ENCODE measurements at places on chromosomes 12 and 14.

DNA sequence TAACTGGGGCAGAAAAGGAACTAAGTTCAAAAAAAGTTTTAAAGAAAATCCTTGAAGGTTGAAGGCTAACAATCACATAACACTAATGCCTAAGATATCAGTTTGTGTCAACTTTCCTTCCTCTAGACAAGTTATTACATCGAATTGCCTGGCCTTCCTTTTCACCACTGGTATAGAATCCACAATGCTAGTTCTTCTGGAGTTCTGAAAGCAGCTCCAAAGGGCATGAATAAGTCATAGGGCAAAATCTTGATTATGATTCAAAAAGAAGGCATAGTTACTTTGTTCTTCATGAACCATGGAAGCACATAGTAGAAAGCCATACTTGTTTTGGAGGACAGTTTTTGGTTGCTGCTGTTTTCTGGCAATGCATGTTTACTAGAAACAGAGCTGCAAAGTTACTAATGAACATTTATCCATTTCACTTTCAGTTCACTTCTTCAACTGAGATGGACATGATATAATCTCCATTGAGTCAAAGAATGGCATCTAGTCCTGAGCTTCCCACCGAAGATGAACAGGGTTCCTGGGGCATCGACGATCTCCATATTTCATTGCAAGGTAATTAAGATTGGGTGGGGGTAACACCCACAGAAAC lies 56.0 kb downstream of the SYNE2 start:
- DNase-seq: no peak

GRCh38 chr12:130307859-130308258 lies 29.8 kb upstream of the PIWIL1 start:
- no peak for DNase-seq

GRCh38 chr14:103220982-103221641 lies 97.9 kb downstream of the TNFAIP2 start:
- DNase-seq: no peak

DNA sequence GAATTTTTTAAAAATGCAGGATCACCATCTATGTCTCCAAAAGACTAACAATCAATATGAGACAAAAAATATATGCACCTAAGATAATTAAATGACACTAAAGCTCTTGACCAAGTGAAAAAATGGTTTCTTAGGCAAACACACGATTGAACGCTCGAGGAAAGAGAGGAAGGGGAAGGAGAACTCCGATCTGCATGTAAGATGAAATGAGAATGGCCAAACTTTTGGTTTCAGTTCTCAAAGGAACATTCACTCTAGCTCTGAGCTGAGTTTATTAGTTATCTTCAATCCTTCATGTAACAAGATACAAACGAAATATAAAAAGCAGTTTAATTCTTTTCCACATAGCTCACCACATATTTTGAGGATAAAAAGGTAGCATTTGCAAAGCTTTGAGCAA lies 2.8 kb downstream of the DYRK4 start:
- DNase-seq: no peak

GRCh38 chr14:101561145-101561896 lies at the start of gene DIO3:
Gene DIO3 (plus strand): TSS chr14:101561495.
- no peak for DNase-seq

- no peak for DNase-seq
These were observed 12.2 kb downstream of the CTDSP2 start for GRCh38 chr12:57834086-57834876.

DNA sequence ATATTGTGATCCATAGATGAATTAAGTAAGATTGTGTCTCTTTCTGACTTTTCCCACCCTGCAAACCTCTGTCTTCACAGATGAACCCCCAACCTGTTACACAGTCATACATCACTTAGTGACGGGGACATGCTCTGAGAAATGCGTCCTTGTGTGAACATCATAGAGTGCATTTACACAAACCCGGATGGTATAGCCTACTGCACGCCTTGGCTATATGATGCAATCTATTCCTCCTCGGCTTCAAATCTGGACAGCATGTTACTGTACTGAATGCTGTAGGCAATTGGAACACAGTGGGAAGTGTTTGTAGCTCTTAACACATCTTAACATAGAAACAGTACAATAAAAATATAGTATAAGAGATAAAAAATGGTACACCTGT lies 7.4 kb upstream of the TESPA1 start:
- no peak for DNase-seq

GRCh38 chr12:7093892-7094291 lies 1.6 kb upstream of the C1R start:
- DNase-seq: no peak

GRCh38 chr12:70264067-70264867 lies 21.0 kb downstream of the CNOT2 start:
- DNase-seq: no peak

GRCh38 chr12:24979976-24980730 lies 31.3 kb upstream of the BCAT1 start:
- no peak for DNase-seq

GRCh38 chr14:72675126-72675525 lies 218.8 kb downstream of the DPF3 start:
- no peak for DNase-seq

DNA sequence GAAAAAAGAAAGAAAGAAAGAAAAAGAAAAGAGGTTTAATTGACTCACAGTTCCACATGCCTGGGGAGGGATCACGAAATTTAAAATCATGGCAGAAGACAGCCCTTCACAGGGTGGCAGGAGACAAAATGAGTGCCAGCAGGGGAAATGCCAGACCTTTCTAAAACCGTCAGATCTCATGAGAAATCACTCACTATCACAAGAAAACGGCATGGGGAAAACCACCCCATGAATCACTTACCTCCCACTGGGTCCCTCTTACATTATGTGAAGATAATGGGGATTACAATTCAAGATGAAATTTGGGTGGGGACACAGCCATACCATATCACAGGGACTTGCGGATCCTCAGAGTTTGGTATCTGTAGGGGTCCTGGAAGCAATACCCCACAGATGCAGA lies 16.3 kb upstream of the EGLN3 start:
- no peak for DNase-seq

- DNase-seq: no peak
These were observed 424 bp downstream of the BBOF1 start for GRCh38 chr14:74019408-74020137.

DNA sequence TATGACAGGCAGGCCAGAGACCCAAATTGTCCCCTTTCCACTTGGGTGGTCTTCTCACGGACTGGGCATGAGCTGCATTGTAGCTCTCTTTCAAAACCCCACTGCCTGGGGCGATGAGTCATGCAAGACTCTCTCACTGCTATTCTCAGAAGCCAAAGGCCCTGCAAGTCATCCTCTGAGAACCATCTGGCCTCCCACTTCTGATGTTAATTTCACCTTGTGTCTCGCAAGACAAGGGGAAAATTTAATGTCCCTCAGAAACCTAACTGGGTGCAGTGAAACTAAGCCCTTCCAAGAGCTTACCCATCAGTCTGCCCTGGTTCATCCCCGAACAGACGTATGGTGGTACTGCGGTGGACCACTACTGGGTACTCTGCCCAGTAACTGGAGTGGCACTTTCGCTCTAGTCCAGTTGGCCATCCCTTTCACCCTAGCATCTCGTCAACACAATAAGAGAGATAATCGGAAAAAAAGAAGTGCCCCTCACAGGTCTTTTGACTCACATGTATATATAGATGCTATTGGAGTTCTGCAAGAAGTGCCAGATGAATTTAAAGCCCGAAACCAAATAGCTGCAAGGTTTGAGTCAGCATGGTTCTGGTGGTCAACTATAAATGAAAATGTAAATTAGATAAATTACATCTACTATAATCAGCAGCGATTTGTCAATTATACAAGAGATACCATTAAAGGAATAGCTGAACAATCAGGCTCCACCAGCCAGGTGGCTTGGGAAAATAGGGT lies 31.3 kb upstream of the LALBA start:
- no peak for DNase-seq

GRCh38 chr14:96783043-96783914 lies 13.9 kb upstream of the VRK1 start:
- DNase-seq: no peak

DNA sequence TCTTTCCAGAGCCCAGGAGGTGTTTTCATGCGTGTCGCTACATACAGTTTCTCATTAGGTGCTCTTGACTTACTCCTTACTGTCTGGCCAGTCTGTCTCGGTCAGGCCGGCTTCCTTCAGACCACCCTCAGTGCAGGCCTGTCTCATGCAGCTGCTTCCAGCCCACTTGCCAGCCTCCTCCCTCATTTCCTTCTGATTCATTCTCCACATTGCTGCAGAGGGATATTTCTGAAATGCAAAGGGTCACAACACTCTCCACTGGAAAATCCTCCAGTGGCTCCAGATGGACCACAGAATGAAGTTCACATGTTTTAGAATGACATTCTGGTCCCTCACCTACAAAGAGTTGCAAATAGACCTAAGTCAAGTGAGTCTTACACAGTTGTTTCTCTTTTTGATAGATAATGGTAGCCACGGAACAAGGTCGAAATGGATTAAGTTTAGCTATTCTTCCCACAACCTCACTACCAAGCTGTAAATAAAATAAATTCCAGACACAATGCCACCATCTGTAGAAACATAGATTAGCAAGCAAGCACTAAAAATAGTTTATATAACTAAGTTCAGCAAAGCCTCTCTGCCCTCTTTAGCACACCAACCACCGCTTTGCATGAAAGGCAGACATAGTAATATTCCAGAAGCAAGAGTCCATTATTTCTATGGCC lies 146.9 kb downstream of the ESR2 start:
- no peak for DNase-seq

- no peak for DNase-seq
These were observed 87.0 kb downstream of the SLC25A47 start for GRCh38 chr14:100410056-100410565.

DNA sequence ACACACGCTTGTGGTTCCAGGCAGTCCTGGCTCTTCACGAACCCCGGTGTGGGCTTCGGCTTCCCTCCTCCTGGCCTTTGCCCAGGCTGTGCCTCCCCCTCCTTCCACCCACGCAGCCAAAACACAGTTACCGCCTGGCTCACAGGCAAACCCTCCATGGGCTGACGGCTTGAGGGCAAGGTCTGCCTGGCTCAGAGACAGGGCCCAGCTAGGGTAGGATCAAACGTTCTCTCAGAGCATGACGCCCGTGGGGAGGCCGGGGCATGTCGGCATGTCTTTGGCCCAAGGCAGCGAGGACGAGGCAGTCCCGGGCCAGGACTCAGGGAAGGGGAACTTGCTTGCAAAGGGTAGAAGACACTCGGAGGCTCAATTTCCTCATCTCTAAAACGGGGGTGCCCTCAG lies 2.1 kb downstream of the SLC25A47 start:
- DNase-seq: no peak

- no peak for DNase-seq
These were observed 24.6 kb downstream of the SRRM4 start for GRCh38 chr12:119005913-119006312.

- DNase-seq: no peak
These were observed 12.2 kb downstream of the TBX3 start for GRCh38 chr12:114671443-114672411.

GRCh38 chr12:100900808-100901207 lies 106.2 kb downstream of the ANO4 start:
- DNase-seq: no peak

- no peak for DNase-seq
These were observed 439.9 kb downstream of the EGLN3 start for GRCh38 chr14:33510991-33511390.

DNA sequence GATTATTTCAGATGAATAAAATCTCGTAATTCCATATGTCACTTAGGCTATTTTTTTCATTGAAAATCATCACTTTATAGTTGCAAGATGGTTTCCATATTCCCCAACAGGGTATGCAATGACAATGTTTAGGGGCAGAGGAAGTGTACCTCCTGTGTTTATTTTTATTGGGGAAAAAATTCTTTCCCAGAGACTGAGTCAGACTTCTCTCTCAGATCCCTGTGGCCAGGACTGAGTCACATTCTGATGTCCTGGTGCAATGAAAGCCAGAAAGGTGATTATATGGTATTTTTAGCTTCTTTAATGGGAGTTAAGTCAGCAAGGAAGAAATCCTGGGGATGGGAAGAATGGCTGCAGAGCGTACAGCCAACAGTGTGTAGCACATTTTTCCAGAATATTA lies 196.9 kb upstream of the ALG10 start:
- no peak for DNase-seq

GRCh38 chr12:3359478-3359877 lies 131.5 kb upstream of the PRMT8 start:
- DNase-seq: no peak

- DNase-seq: no peak
These were observed 245.6 kb upstream of the NPAS3 start for GRCh38 chr14:32693114-32693513.

- peak; percentile 74 for DNase-seq
These were observed 8.0 kb upstream of the ASB8 start for GRCh38 chr12:48165089-48165981.

GRCh38 chr14:87829543-87829942 lies 163.4 kb downstream of the GALC start:
- DNase-seq: no peak

- no peak for DNase-seq
These were observed 1096.5 kb upstream of the TMEM132C start for GRCh38 chr12:127170226-127171180.

- DNase-seq: no peak
These were observed 335.0 kb downstream of the BCL11B start for GRCh38 chr14:98937021-98937420.

GRCh38 chr12:3034067-3034750 lies 43.0 kb upstream of the TSPAN9 start:
- peak; percentile 24 for DNase-seq

DNA sequence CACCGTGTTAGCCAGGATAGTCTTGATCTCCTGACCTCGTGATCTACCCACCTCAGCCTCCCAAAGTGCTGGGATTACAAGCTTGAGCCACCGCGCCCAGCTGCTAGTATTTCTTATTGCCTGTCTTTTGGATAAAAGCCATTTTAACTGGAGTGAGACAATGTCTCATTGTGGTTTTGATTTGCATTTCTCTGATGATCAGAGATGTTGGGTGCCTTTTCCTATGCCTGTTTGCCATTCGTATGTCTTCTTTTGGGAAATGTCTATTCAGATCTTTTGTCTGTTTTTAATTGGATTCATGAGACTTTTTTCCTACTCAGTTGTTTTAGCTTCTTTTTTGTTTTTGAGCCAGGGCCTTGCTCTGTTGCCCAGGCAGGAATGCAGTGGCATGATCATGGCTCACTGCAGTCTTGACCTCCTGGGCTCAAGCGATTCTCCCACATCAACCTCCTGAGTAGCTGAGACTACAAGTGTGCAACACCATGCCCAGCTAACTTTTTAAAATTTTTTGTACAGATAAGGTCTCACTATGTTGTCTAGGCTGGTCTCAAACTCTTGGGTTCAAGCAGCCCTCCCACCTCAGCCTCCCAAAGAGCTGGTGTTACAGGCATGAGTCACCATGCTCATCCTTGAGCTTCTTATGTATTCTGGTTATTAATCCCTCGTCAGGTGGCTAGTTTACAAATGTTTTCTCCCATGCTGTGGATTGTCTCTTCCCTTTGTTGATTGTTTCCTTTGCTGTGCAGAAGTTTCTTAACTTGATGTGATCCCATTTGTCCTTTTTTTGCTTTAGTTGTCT lies 65.9 kb downstream of the ACACB start:
- no peak for DNase-seq

All from CD4-positive, alpha-beta T cell treated with Interleukin-17A for 4 hours (primary cell).